Activated T-cell treated with anti-CD3 and anti-CD28 coated beads for 4 hours (primary cell): ENCODE measurements at places on chromosomes 12 and 14.

GRCh38 chr12:6563448-6564050 lies 4.5 kb downstream of the NOP2 start:
- peak; percentile 58 for DNase-seq

DNA sequence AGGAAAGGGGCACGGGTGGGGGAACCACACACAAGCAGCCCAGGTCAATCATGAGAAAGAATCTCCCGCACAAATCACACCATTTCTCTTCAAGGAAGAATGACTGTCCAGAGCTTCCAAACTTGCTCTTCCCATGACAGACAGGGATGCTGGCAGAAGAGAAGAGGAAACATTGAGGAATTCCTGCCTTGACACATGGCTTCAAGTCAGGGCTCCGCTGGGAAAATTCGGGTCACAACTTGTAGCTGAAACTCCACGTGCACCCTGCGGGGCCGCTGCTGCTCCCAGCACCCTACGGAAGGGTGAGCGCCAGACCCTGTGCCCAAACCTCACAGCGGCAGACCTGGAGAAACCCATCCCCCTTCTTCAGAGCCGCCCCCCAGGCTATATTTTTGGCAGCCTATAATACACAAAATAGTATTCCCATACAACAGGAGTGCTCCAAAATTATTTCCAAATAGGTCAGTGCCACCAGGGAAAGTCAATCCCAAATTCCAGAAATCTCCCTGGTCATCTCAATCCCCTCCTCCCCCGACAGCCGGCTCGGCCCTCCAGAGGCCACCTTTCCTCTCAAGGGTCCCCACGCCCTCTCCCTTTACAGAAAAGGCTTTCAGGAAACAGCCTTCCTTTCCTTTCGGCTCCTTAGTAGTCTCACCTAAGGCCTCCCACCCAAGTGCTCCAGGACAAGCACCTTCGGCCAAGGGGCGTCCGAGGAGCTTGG lies 1.3 kb downstream of the TMEM132D start:
- DNase-seq: no peak

GRCh38 chr12:52543985-52544883 lies 8.7 kb downstream of the KRT71 start:
- DNase-seq: no peak

- DNase-seq: no peak
Measured at GRCh38 chr14:98374136-98374535, 897.9 kb downstream of the BCL11B start.

DNA sequence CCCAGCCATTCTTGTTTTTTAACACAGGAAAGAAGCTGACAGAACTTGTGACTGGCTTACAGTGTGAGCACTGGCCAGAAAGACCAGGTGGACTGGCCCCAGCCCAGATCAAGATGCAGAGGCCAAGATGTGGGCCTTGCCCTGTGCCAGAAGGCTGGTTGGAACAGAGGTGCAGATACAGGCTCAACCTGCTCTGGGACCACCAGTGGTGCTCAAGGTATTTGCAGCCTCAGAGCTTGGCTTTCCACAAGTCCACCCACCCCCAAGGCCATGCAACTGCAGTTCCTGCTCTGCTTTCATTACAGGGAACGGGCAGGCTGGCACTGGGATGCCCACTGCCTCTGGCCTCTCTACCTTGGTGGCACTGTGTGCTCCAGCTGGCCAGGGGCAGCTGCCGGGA lies 23.3 kb downstream of the ZFC3H1 start:
- no peak for DNase-seq

- DNase-seq: no peak
Measured at GRCh38 chr14:59214702-59215302, 26.3 kb downstream of the DAAM1 start.

DNA sequence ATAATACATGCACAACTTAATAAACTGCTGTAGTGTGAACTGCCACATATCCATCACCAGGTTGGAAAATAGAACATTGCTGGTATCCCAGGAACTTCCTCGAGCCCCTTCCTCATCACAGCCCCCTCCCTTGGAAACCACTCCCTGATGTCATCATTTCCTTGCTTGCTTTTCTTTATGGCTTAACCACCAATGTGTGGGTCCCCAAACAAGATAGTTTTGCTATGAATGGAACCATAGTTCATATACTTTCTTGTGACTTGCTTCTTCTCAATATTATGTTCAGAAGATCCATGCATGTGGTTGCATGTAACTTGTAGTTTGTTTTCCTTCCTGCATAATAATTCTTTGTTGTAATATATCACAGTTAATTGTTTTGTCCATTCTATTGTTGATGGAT lies 8.9 kb upstream of the WNT5B start:
- DNase-seq: no peak

- DNase-seq: no peak
Measured at GRCh38 chr12:82144505-82144904, 213.7 kb downstream of the CCDC59 start.

DNA sequence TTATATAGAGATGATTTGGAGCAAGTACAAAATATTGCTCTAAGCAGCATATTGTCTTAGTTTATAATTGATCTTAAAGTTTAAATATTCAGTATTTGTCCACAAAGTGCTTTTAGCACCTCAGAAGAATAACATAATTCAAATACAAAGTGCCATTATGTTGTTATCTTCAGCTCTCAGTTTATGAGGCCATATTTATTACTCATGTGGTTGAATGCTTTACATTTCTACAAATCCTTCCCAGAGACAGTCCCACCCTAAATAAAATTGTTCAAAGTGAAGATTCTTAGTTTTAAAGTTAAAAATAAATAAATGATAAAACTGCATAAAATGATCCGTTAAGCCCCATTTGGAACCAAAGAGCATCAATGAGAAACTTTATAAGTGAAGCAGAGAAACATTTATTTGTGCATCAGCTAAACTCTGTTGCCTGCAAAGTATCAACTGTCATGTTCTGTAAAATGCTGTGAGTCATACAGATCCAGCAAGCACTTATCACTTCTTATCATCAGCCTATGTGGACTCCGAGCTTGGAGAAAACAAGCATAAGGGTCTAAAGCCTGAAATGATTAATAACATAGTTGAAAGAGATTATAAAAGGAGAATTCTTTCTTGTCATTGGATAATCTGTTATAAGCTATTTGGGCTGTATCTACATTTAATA lies 218.9 kb downstream of the ADAMTS20 start:
- no peak for DNase-seq

- DNase-seq: no peak
Measured at GRCh38 chr12:107091989-107092641, 1.2 kb downstream of the CRY1 start.

GRCh38 chr14:54738009-54738408 lies 164.6 kb downstream of the GCH1 start:
- no peak for DNase-seq

GRCh38 chr12:98793121-98793520 lies 148.0 kb downstream of the APAF1 start:
- no peak for DNase-seq

DNA sequence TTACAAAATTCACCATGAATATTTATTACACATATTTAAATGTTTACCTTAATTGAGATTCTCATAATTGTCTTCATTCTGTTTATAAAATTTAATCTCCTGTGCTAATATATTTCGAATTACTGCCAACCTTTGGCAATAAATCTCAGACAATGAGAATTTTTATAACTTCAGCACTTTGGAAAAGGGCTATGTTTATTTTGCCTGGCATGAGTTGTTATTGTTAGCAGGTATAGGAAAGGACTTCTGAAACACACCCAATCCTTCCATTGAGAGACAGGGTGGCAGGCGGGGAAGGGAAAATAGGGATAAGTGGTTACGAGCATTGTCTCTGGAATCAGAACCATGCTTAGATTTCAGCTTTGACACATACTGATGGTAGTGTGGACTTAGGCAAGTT lies 12.1 kb upstream of the MSRB3 start:
- no peak for DNase-seq

GRCh38 chr14:75673345-75674035 lies 12.4 kb downstream of the TTLL5 start:
- DNase-seq: no peak

DNA sequence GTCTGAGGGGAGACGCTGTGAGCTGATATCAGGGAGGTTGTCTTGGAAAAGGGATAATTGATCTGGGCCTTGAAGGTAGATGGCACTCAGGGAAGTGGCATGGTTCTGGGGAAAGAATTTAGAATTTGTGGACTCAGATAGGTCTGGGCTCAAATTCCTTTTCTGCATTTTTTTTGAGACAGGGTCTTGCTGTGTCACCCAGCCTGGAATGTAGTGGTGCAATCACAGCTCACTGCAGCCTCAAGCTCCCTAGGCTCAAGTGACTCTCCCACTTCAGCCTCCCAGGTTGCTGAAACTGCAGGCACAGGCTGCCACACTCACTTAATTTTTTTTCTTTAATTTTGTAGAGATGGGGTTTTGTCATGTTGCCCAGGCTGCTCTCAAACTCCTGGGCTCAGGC lies 98.1 kb upstream of the NCOR2 start:
- DNase-seq: no peak

- DNase-seq: no peak
Measured at GRCh38 chr12:117890137-117890536, 78.7 kb downstream of the KSR2 start.

- DNase-seq: no peak
Measured at GRCh38 chr12:66516133-66516532, 162.7 kb downstream of the GRIP1 start.

GRCh38 chr12:67798768-67799167 lies 150.2 kb downstream of the DYRK2 start:
- DNase-seq: no peak

DNA sequence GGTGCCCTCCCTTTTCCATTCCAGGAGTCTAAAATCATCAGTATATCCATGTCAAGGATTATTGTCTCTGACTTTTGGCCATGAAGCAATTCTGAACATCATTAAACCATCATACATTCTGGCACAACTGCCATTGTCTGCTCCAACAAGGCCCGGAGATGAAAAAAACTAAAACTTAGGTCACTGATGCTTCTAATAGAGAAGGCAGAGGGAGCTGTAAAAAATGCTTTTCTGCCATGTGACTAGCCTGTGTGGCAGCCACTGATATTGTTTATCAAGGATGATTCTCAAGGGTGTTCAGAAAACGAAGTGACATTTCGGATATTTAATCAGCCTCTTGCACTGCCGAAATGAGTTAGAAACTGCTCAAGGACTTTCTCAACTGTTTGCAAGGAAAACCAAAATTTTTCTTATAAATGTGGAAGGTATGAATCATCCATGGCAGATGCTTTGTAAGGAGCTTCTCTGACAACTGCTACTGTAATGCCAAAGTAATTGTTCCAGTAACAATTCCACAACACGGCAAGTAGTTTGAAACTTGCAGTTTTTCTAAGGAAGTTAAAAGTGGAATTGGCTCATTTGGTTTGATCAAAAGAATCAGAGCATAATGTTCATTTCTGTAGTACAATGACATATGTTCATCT lies 1076.5 kb upstream of the FLRT2 start:
- DNase-seq: no peak

GRCh38 chr14:102798926-102799325 lies 21.7 kb downstream of the TRAF3 start:
- no peak for DNase-seq

- no peak for DNase-seq
Measured at GRCh38 chr12:101694297-101694848, 3.1 kb upstream of the CHPT1 start.

DNA sequence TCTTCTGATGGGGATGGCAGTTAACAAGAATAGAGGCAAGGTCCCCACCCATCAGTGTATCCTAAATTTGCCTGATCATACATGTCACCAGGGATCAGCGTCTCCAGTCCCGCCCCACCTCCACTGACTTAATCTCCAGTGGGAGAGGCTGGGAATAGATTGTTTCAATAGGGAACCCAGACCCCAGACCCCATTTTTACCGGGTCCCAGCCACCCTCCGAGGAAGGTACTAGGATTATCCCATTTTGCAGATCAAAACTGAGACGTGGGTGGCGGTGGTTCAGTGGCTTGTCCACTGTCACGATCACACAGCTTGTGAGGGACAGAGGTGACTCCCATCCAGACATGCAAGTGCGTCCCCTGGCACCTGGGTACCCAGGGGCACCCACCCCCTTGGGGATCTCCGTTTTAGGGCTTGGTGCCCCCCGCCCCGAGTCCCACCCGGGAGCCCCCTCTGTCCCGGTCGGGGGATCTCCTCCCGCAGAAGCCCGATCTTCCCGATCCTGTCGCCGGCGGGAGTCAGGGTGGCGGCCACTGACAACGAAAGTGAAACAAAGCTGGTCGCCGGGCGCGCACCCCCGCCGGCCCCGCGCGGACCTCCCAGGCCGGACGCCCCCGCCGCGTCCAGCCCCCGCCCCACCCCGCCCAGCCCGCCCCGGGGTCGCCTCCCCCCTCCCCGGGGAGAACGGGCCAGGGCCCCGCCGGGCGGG lies 523 bp downstream of the WSB2 start:
- DNase-seq: no peak

- DNase-seq: no peak
Measured at GRCh38 chr14:24409192-24409591, 10.4 kb downstream of the NYNRIN start.

DNA sequence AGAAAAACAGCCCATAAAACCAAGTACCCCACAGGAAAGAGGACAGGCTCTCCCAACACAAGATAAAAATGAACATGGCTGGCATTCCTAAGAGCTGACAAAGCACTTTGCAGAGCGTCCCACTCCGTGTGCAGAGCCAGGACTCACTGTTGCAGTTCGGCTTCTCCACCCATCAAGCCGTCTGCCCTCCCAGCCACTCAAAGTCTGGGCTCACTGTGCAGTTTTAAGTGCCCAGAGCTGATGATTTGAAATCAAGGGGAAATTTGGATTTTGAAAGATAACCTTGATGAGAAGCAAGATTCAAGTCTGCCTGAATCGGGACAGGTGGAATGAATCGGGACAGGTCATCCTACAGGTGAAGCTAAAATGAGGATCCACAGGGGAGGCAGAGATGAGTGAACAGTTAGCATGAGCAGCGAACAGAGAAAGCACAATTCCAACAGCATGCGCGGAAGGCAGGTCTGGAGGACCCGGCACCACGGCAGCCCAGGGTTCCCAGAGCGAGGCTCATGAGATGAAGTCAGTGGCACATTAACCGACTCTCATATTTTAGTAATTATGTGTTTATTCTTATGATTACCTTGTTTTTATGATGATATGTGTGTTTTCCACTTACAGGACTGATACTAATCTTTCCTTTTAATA lies 39.8 kb upstream of the GPR68 start:
- no peak for DNase-seq

DNA sequence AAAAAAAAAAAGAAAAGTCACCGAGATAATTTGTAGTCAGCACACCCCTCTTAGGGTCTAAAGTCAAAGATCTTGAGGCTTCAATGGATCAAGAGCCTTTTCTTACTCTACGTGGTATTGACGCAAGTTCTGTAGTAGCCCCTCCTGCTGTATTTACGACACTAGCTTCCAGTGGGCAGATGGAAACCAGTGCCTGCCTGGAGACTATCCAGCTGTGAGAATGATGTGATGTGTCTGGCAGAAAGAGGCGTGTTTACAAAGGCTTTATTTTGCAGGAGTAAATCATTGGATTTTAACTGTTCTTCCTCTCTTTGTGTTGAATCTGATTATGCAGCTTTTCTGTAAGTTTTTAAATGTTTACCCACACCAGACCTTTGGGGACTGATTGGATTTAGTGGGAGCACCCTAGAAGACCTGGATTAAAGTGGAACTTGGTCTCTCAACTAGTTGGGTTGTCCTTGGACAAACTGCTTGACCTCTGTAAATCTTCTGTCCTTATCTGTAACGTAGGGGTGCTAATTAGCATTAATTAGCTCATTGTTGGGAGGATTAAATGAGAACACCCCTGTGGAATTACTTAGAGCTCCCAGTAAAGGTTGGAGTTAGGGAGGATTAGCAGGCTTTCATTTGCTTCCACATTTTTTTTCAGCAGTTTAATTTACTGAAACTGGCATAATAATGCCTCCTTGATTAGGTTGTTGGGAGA lies 72.4 kb downstream of the RASSF3 start:
- no peak for DNase-seq

GRCh38 chr14:72518809-72519377 lies 375.0 kb downstream of the DPF3 start:
- DNase-seq: peak; percentile 29

- DNase-seq: peak; percentile 17
Measured at GRCh38 chr14:61671082-61671481, 24.2 kb upstream of the HIF1A start.
